ENCODE measurements at places on chromosomes 7 and 10.
A peak's percentile ranks its signal among the peaks of the same experiment; 100 is the strongest.

GRCh38 chr10:69303632-69304051 is 25.3 kb downstream of the HK1 start:
- no peak for DNase-seq

DNA sequence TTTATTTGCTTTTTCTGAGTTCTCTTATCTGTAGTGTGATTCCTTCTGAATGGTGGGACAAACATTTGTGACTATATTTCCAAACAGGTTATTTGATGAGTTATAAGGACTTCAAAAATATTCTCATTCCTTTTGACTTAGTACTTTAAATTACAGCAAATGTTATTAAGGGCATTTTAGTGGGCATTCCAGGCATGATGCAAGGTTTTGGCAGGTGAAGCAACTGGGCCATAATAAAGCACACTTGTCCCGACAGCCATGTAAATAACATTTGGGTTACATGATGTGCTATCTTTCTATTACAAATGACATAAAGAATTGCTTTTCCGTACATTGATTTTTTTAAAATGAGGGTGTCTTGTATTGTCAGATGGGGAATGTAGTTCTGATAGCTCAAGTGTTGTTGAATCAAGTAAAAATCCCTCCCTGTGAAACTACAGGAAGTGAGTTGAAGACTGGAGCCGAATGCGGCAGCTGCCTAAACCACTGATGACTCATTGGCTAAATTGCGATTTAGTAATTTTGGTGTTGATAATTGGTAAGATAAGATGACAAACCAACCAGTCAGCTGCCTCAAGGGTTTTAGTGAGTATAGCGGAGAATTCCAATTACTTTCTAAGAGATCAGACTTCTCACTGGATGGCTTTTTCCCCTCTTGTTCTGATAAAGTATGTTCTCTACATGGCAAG is 231.3 kb upstream of the NPY start:
- DNase-seq = no peak

DNA sequence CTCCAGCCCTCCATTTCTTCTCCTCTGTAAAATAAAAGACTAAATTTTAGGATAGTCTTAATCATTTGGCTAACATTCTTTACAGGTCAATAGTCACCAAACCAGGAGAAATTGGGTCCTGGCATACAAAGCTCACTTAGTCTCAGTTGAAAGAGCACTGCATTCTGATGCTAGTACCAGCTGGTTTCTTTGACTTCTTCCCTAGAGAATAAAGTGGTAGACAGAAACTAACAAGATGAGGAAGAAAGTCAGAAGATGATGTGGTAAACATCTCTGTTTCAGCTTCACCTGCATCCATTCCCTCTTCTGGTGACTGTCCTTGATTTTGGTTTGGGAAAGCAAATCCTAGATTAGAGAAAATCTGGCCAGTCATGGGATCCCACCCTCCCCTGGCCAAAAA is 37.2 kb downstream of the NKX2-3 start:
- no peak for DNase-seq

- DNase-seq = no peak
These were observed 88.3 kb downstream of the CHST15 start for GRCh38 chr10:124005091-124005490.

- DNase-seq = no peak
These were observed 67.5 kb upstream of the INSIG1 start for GRCh38 chr7:155230169-155230593.

GRCh38 chr7:129875745-129876411 is 76.9 kb downstream of the UBE2H start:
- no peak for DNase-seq

GRCh38 chr7:115005953-115006352 is 84.1 kb downstream of the MDFIC start:
- no peak for DNase-seq

GRCh38 chr10:104049504-104050250 is 36.0 kb downstream of the COL17A1 start:
- DNase-seq = no peak

GRCh38 chr7:26374647-26375373 is 83.1 kb downstream of the SNX10 start:
- no peak for DNase-seq

DNA sequence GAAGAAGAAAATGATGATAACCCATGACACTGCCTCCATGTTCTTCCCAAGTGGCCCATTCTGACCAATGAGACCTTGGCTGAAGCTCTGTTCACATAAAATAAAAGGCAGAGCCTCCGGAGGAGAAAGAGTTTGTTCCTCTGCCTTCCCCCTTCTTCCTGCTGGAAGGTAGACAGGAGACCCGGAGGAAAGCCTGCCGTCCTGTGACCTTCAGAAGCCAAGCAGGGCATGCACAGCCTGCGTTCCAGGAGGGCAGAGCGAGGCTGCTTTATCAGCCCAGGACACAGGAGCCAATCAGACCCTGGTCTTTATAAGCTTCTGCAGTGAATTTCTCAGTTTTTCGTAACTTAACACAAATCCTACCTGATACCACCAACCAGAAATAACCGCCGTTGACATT is 8.6 kb upstream of the GRID1 start:
- no peak for DNase-seq

DNA sequence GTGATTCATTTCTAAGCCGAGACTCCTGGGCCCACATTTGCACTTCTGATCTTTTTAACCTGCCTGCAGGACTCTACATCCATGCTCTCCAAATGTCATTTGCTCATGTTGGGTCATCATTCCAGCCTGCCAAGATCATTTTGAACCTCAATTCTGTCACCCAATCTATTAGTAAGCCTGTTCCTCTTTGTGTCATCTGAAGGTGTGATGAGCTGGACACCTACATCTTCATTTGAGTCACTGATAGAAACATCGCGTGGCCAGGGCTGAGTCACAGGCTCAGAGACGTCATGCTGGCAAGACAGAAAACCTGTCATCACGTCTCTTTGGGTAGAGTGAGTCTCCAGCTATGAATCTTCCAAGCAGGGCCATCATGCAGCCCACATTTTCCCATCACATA is 65.3 kb upstream of the SLF2 start:
- no peak for DNase-seq

GRCh38 chr10:3136336-3136735 is 36.2 kb downstream of the PITRM1 start:
- DNase-seq = no peak

DNA sequence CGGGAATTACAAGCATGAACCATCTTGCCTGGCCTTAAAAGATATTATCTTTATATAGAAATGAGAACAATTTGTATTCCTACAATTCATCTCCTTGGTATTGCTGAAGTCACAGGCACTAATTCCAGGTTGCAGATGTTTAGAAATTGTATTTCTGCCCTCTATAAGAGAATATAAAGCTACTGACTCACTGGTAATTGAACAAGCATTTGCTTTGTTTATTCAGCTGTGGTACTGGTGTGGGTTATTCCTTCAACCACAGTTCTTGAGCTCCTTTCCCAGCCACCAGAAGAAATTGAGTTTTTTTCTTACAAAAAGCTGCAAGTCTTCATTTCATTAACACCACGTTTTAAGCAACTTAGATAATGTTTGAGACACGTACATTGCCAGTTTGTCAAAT is 29.0 kb upstream of the MPP7 start:
- DNase-seq = peak; percentile 61

DNA sequence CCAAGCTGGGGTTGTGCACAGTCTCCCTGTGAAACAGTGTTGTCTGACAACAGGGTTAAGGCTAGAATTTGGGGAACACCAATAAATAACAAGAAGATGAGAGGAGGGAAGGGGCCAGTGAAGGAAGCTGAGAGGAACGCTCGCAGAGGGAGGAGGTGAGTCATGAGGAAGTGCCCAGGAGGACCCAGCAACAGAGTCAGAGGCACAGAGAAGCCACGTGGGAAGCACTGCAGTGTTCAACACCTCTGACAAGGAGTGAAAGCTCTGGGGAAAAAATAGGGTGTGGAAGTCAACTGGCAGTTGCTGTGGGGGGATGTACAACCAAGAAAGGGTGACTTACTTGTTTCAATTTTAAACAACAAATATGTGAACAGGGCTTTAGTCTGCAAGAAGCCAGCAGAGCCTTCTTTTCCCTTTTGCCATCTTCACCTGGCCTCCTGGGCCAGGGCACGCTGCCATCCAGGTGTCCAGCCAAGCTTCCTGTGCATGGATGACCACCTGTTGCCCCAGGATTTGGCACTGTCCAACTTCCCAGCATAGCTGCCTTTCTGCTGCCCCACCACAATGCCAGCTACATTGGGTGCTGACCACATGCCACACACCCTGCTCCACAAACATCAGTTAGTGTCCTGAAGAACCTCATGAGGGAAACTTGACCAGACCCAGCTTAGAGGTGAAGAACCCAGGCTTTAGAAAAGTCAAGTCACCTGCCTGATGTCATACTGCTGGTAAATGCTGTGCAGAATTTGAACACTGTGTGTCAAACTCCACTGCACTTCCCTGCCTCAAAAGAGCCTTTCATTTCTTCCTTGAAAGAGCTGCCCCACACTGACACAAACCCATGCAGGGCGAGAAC is 69.6 kb downstream of the ATXN7L1 start:
- DNase-seq = peak; percentile 63

DNA sequence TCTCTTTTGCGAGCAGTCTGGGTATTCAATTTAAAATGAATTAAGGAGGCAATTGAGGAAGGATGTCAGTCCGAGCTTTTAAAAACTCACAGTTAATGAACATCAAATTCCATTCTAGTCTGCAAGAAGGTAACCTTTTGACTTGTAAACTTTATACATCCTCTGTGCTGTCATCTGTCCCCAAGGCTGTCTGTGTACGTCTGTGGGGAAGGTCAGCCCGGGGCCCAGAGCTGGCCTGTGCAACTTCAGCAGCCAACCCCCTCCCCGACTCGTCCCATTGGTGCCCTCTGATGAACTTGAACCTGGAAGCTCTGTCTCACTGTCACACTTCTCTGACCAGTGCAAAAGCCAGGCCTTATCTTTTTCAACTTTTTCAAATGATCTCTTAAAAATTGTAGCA is 80.3 kb downstream of the CCDC3 start:
- DNase-seq = no peak

- no peak for DNase-seq
These were observed 33.2 kb downstream of the SH3PXD2A start for GRCh38 chr10:103822107-103822716.

- DNase-seq = no peak
These were observed 67.8 kb upstream of the PRSS1 start for GRCh38 chr7:142681314-142682092.

GRCh38 chr10:110220398-110220797 is 13.0 kb downstream of the MXI1 start:
- no peak for DNase-seq

- DNase-seq = no peak
These were observed 42.7 kb downstream of the CAMK2B start for GRCh38 chr7:44282601-44283171.

DNA sequence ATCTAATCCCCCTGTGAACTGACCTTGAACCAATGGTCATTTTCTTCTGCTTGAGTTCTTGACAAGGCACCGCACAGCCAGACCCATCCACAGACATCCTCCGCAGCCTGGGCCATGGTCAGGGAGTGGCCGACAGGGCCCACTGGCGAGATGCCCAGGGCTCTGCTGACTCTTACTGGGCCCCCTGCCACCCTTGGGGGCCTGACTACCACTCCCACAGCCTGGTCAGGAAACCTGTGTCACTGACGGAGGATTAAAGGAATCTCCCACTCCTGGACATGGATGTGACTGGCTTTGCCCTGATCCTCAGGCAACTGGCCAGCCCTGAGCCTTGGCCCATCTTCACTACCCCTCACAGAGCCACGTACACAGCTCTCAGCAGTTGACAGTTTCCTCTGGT is 50.4 kb upstream of the ENO4 start:
- no peak for DNase-seq

DNA sequence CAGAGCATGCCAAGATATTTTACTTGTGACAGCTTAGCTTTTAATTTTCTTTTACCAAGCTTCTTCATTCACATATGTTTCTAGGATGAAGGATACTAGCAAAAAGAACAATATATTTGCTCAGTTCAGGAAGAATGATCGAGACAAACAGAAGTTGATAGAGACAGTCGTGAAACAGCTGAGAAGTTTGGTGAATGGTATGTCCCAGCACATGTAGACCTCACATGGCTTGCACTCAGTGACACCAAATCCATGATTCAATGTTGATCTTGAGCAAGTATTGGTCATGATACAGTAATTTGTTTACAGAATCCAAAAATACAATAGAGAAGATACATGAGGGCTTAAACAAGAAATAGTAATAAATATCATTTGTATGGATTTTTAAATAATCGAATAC is 2.5 kb upstream of the CYP26C1 start:
- DNase-seq = no peak

GRCh38 chr7:134891262-134891695 is 95.0 kb upstream of the AGBL3 start:
- DNase-seq = no peak

DNA sequence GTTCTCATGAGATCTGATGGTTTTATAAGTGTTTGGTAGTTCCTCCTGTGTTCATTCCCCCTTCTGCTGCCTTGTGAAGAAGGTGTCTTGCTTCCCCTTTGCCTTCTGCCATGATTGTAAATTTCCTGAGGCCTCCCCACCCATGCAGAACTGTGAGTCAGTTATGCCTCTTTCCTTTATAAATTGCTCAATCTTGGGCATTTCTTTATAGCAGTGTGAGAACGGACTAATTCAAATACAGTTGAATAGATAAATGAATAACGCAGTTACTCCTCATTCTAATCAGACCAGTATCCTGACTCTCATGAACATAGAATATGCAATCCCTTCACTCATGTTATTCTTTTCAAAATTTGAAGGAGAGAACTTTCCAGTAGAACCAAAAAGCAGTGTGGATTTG is 375.0 kb upstream of the FZD8 start:
- no peak for DNase-seq

DNA sequence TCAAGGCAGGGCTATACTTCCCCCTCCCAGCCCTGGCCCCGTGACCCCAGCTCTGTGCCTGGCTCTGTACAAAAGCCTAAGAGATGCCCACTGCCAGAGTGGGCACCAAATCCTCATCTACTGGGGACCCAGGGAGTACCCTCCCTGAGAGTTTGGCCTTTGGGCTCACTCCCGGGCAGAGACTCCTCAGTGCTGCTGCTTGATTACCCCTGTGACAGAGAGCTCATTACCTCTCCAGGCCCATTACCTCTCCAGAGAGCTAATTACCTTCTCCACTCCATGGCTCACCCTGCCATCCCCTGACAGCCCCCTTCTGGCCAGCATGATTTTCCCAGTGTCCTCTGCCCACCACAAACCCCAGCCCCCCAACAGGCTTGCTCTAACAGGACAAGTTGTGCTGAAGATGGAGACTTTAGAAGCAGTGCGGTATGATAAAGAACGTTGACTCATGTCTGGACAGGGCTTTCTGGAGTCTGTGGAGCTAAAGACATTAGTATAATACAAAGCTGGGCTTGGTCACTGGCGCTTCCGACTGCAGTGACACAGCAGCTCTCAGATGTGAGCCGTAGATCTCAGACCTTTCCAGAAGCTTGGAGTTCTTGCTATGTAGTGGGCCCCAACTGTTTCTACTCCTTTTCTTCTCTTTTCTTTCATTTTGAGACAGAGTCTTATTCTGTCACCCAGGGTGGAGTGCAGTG is 111.3 kb upstream of the KCTD7 start:
- DNase-seq = no peak

GRCh38 chr7:18177815-18178660 is 150.4 kb upstream of the PRPS1L1 start:
- DNase-seq = peak; percentile 20

DNA sequence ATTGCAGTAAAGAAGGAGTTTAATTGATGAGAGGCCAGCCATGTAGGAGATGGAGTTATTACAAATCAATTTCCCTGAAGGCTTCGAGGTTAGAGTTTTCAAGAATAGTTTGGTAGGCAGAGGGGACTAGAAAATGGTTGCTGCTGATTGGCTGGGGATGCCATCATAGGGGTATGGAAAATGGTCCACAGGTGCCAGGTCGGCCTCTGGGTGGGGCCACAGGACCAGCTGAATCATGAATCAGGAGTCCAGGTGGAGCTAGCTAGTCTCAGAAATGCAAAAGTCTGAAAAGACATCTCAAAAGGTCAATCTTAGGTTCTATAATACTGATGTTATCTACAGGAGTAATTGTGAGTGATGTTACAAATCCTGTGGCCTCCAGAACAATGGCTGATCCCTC is 714.0 kb upstream of the GHITM start:
- no peak for DNase-seq

Data from CD4-positive, alpha-beta T cell treated with Interleukin-17A for 1 hour (primary cell).